SIG-M5 (cell line): ENCODE measurements at places on chromosomes 7 and 10.

GRCh38 chr10:62580396-62580795, 206.2 kb downstream of the ZNF365 start:
- DNase-seq: no peak

DNA sequence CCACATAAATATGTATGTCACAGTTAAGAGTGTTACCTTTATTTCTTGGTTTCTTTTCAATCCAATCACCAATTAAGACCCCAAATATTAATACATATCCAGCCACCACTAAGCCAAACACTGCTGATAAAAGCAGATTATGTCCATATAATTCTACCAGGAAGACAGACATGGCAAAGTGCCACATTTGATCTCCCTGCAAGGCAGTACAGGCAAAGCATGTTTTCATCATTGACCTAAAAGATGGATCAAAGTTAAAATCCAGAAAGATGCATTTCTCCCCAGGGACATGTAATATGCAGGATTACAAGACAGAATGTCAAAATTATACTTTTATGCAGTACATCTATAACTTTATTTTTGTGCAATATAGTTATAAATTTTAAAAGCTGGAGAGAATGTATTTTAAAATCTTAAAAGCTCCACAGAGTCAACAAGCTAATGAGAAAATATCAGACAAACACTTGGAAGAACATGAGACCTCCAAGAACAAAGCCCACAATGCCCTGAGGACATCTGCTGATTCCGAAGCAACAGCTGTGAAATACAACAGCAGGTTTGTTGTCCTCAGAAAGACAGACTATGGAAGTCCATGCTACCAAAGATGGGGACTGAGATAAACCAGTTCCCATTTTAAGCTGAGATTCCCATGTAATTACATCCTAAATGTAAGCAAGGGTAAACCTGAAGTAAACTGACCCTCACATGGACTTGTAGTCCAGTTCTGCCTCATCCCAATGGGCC, 54.5 kb upstream of the TOMM7 start:
- DNase-seq: no peak

- no peak for DNase-seq
Observed at GRCh38 chr10:21464134-21464533, 61.3 kb downstream of the SKIDA1 start.

GRCh38 chr7:40922316-40922670, 780.6 kb downstream of the INHBA start:
- no peak for DNase-seq
